ENCODE measurements at places on chromosomes 6 and 20.

DNA sequence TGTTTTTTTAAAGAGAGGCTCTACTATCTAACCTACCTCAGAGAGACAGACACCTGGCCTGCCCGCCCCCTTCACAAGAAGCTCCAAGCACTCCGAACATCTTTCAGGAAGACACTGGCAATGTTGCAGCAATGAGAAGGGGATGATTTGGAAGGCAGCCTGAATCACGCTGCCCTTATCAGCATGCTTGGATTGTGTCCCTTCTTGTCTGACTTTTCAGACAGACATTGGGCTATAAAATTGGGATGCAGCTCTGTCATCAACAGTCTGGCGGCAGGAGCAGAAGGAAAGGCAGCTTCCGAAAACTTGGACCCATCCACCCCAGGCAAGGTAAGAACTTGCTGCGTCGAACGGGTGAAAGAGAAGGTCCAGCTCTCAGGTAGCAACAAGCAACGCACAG, 56.0 kb downstream of the CDK5RAP1 start:
- no peak for DNase-seq

- DNase-seq: no peak
Observed at GRCh38 chr20:49377326-49377725, 99.5 kb upstream of the ZNFX1 start.

DNA sequence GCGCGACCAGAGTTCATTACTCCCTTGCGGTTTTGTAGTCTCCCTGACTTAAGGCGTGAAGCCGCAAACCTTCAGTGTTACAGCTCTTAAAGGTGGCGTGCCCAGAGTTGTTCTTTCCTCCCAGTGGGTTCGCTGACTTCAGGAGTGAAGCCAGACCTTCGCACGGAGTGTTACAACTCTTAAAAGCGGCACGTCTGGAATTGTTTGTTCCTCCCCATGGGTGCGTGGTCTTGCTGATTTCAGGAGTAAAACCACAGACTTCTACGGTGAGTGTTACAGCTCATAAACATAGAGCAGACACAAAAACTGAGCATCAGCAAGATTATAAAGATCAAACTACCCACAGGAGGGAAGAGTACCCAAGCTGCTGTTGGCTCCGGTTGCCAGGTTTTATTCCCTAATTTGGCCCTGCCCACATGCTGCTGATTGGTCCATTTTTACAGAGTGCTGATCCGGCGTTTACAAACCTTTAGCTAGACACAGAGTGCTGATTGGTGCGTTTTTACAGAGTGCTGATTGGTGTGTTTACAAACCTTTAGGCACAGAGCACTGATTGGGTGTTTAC, 10.4 kb downstream of the TMEM14C start:
- peak; percentile 26 for DNase-seq

DNA sequence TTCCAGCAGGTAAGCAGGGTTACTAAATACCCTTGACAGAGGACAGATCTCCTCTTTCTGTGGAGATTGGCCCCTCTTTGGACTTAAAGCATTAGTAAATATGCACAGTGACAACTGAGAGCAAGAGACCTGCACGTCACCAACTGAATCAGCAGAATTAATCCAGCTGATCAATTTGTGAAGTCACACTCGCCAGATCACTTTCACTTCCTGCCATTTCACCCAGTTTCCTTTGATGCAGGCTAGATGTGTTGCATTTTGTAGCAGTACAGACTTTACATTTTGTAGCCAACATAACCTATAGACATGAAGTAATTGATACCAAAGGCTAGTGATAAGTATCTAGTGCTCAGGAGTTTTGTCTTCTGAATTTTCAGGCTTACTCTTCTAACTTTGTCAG, 11.9 kb downstream of the SYNE1 start:
- DNase-seq: no peak

DNA sequence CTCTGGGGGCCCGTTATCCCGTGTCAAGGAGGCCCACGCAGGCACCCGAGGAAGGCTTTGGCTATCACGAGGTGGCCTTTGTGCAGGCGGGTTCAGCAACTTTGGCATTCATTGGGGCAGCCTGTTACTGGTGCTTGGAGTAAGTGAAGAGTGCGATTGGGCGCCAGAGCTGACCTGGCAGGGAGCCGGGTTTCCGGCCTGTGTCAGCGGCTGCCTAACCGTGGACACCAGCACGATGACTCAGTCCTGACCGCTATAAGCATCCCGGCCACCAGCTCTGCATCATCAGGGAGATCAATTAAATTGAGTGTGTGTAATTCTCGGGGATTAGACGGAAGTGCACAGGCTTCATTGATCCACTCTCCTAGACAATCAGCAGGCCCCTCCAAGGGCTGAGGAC, 45.9 kb downstream of the CDH4 start:
- DNase-seq: no peak

DNA sequence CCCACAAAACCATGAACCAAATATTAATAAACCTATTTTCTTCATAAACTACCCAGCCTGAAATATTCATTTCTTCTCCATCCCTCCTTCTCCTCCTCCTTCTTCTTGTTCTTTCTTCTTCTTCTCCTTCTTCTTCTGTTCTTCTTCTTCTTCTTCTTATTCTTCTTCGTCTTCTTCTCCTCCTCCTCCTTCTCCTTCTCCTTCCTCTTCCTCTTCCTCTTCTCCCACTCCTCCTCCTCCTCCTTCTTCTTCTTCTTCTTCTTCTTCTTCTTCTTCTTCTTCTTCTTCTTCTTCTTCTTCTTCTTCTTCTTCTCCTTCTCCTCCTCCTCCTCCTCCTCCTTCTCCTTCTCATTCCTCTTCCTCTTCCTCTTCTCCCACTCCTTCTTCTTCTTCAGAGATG, 5.0 kb upstream of the TMEM74B start:
- no peak for DNase-seq

- no peak for DNase-seq
Observed at GRCh38 chr6:136464874-136465273, 85.3 kb downstream of the MAP7 start.

DNA sequence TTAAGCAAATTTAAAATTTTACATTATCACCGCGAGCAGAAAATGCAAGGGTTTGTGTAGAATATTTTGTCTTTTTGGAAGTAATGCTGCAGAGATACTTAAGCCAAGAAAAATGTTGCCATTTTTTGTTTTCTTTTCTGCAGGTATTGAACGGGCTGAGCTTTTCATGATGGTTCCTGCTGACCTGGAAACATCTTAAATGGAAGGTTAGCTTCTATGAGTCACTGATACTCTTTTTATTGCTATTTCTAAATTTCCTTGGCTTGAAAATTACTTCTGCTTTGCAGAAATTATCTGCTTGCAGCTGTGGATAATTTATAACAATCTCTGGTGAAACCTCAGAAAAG, 12.7 kb downstream of the SYTL3 start:
- peak; percentile 1 for DNase-seq

GRCh38 chr20:3092611-3093379, 8.3 kb upstream of the AVP start:
- DNase-seq: no peak

DNA sequence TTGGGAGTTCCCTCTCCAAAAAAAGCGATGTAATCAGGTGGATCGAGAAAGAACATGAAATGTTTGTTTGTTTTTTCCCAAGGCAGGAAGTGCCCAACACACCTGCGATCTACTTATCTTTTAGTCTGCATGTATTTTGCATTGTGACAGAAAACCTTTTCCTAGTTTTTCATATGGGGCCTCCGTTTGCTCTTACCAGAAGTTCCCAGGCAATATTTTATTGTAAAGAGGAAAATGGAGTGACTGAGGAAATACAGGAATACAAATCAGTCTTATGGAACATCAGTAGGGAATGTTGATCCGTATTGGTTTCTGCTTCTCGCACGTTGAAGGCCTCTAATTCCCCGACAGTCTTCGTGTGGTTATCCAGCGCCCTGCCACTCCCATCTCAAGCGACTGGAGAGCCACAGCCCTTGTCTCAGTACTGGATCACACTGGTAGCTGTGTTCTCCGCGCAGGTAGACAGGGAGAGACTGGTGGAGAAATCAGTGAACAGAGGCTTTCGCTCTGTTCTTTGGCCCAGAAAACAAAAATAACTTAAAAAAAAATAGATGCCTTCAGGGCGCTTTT, 107.4 kb downstream of the TRIM27 start:
- no peak for DNase-seq

GRCh38 chr6:142613981-142614380, 312.2 kb downstream of the ADGRG6 start:
- DNase-seq: no peak

DNA sequence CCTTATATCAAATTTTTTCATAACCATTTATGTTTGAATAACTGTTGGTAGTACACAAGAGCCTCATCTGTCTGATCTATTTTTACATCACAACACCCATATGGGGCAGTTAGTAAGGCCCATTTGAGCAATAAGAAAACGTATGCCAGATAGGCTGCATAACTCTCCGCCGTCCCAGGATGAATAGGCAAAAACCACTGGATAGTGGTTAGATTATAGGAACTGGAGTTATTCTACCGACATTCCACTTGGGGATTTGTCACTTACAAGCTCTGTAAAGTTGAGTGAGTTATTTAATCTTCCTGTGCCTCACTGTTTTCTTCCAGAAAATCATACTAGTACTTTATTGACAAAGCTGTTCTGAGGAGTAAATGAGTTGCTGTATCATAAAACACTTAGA, 881.9 kb downstream of the QKI start:
- DNase-seq: no peak

DNA sequence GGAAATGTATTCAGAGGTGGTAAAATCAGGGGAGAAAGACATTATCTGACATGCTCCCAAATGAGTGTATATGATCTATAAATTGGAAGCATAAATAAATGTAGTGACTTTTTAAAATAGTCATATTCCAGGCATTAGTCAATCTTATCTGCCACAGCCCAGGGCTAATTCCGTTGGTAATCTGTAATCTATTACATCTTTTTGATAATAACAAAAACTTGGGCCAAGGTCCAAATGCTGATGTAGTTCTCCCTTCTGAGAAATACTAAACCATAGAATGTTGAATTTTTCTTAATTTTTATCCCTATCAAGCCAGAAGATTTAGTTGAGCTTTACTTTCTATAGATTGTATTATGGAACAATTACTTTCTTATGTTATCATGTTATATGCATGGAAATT, 1279.8 kb downstream of the EPHA7 start:
- no peak for DNase-seq

DNA sequence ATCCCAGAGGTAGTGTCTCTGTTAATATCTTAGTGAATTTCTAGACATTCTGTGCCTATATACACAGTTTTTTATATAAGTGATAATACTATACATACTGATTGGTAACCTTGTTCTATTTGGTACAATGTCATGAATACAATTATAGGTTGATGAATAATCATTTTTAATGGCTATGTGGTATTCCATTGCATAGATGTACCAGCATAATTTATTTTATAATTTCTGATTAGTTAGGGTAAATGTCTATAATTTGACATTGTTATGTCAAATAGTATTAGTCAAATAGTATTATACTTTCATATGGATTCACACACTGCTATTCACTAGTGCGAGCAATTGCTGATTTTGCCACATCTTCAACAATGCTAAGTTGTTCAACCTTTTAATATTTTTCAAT, 110.8 kb upstream of the SCGN start:
- no peak for DNase-seq

GRCh38 chr20:36305602-36306551, at the start of gene DLGAP4:
TSS of gene DLGAP4 (plus strand) at chr20:36306339. CDS start at chr20:36431718, 125,379 bp downstream.
- DNase-seq: no peak

DNA sequence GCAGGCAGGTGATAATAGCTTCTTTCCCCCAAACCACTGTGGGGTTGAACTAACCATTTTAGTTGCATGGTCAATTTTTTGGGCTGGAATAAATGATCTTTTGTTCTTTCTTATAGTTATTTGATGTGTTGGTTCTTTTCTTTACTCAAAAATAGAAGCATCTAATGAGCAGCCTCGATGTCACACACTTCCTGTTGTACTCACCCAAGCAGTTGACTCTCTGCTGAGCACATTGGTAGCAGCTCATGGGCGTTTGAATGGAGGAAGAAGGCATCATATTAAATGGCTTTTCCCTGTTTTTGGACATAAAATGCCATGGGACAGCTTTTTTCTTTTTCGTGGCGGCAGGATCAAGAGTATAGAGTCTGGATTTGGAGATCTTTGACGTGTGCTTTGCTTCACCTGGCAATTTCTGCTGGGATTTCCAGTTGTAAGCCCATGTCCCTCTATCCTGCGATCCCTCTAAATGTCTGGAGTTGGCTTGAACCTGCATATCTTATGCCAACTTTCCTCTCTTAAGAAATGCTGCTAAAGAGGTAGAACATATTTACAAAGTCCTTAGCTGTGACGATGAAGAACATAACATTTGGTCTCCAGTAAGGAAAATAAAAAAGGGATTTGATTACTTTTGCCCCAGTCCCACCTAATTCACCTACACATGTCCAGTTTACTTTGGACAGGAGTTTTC, 268.3 kb downstream of the PRL start:
- no peak for DNase-seq

DNA sequence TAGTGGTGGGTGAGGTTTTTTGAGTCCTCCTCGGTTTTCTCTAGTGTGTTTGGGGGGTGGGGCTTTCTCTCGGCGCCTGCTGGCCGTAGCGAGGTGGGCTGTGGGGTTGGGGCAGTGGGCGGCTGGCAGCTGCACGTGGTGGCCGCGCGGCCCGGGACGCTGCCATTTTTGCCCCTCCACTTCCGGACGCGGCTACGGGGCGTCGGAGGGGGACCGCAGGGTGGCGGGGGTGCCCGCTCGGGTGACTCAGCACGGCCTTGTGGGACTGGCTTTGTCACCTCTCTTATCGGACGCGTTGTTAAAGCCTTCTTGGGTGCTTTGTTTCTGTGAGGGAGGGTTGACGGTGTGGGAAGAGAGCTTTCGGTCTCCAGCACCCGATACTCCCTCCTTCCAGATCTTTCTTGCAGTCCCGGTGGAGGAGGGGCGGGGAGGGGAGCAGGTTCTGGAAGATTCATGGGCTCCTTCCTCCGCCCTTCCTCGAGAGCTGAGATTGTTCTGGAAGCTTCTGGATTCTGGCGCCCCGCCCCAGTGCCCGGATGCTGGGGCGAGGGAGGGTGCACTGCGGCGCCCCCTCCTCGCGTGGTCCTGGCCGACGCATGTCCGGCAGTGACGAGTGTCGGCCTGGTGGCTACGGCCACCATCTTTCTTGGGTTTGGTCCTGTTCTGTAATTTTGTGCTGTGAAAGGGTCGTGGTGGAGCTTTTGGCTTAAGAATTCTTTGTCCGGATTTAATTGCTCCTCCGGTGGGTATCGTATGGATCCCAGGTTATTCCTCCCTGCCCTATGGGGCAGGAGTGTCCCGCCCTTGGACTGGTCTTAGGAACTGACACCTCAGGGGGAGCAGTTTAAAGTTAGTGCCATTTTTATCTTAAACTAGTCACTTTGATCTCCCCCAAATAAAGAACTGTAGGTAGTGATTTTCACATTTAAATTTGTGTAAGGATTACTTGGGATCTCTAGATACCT, 719 bp downstream of the HSP90AB1 start:
- DNase-seq: peak; percentile 82

Measured in ureter (tissue), 1 donor.